ENCODE measurements at places on chromosomes 3 and 15. TPM values are rescaled to one million over a fixed set of nuclear protein-coding genes. Genes with fewer than 3 reads are reported as not detected.

DNA sequence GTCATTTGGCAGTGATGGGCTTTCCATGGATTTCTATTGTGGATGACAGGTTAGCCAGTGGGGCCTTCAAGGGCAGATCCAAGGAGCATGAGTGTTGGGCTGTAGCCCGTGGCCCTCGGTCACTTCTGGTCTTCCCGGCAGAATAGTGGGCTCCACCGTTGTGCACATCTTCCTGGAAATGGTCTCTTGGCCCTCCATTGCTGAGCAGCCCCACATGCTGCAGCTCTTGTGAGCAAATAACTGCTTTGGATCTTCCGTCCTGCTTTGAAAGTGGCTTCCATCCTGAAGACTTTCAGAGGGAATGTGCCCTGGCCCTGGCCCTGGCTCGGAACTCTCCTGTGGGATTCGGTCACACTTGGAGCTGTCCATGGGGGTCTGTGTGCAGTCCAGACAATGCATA is 102.8 kb downstream of the SNRPN start:
- H3K27me3 ChIP-seq: no peaks in the 10 kb centered on the region
- no peak overlapping the region for H3K27ac ChIP-seq
- H3K4me1 ChIP-seq: no peaks in the 10 kb centered on the region
- DNase-seq: peak; percentile 17
- no peak overlapping the region for H3K4me3 ChIP-seq

GRCh38 chr3:107979538-107979937 is 111.3 kb downstream of the CD47 start:
- H3K36me3 ChIP-seq: no peaks in the 10 kb centered on the region
- H3K4me1 ChIP-seq: peaks cover 59% of the 10 kb centered on the region
- no peaks in the 10 kb centered on the region for H3K27me3 ChIP-seq
- DNase-seq: no peak
- no peak overlapping the region for H3K4me3 ChIP-seq

DNA sequence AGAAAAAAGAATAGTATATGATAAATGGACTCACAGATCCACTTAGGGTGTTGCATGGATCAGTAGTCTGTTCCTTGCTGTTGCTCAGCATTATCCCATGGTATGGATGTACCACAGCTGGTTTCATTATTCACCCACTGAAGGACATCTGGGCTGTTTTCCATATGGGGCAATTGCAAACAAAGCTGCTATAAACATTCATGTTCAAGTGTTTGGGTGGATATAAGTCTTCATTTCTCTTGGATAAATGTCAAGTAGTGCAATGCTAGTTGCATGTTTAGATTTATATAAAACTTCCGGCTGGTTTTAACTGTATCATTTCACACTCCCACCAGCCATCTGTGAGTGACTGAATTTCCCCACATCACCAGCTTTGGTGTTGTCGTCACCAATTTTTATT is 137.7 kb downstream of the ASB7 start:
- peaks cover 4% of the 10 kb centered on the region for H3K27me3 ChIP-seq
- DNase-seq: no peak

- DNase-seq: no peak
- no peak overlapping the region for H3K4me3 ChIP-seq
- H3K36me3 ChIP-seq: peaks cover 2% of the 10 kb centered on the region
- peaks cover 36% of the 10 kb centered on the region for H3K27me3 ChIP-seq
- H3K4me1 ChIP-seq: no peaks in the 10 kb centered on the region
Measured at GRCh38 chr3:36697229-36698001, 66.9 kb downstream of the DCLK3 start.

GRCh38 chr3:16179771-16180736 is 5.6 kb downstream of the GALNT15 start:
- peaks cover 33% of the 10 kb centered on the region for H3K27me3 ChIP-seq
- DNase-seq: no peak
- no peak overlapping the region for H3K4me3 ChIP-seq
- no peaks in the 10 kb centered on the region for H3K4me1 ChIP-seq
- H3K36me3 ChIP-seq: no peaks in the 10 kb centered on the region

NR2F2 gene
- 128 TPM for total RNA-seq

RIOX2 gene
- 17.3 TPM for total RNA-seq

Measured in mesothelial cell of epicardium (in vitro differentiated cells).